ENCODE measurements at places on chromosomes 1 and 21. TPM values are rescaled to one million over a fixed set of nuclear protein-coding genes. Genes with fewer than 3 reads are reported as not detected.

DNA sequence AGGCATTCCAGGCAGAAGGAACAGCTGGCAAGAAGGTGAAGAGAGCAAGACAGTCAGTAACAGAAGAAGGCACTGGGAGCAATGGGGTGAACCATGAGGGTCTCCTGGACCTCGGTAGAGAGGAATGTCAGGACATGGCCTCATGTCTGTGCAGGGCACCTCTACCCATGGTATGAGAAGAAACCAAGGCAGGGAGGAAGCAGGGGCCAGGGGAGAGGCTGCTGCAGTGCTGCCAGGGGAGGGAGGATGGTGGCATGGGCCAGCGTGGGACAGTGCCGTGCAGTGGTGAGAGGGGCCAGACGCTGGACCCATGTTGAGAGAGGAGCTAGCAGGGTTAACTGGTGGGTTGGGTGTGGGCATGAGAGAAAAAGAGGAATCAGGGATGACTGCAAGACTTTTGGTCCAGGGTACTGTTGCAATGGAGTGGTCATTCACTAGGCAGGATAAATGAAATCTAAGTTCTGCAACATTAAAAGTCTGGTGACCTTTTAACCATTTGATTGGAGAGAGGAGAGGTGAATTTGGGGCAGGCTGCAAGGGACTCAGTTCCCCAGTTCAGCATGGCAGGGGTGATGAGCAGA lies 577.6 kb downstream of the MATN1 start:
- H3K27me3 ChIP-seq, result no peaks in the 10 kb centered on the region
- no peak overlapping the region for H3K27ac ChIP-seq
- no peak overlapping the region for H3K4me3 ChIP-seq
- no peak for DNase-seq
- no peaks in the 10 kb centered on the region for H3K36me3 ChIP-seq

The HPDL gene
- total RNA-seq, result 26.8 TPM

DNA sequence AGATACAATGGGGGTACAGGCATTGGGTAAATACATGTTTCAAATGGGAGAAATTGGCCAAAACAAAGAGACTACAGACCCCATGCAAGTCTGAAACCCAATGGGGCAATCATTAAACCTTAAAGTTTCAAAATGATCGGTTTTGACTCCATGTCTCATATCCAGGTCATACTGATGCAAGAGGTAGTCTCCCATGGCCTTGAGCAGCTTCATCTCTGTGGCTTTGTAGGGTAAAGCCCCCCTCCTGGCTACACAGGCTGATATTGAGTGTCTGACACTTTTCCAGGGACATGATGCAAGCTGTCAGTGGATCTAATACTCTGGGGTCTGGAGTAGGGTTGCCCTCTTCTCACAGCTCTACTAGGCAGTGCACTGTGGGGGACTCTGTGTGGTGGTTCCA lies 286.1 kb downstream of the LRRIQ3 start:
- H3K27ac ChIP-seq, result no peak overlapping the region
- no peaks in the 10 kb centered on the region for H3K27me3 ChIP-seq
- DNase-seq, result no peak

The MTHFR gene
- 21.4 TPM for total RNA-seq

DNA sequence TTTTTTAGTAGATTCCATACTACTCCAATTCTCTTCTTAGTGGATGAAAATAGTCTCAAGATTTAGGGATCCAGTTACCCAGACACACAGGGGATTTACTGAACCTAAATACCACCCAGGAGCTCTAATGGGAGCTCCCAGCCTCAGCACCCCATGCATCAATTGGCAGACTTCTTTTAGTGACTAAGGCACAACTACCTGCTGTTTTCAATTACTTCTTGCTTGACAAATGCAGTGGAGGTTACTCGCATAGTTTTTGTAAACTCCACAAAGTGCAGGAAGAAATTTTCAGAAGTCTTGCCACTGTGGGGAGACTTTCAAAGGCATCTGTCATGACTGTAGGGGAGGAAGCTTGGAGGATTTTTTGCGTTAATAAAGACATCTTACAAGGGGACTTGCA lies 35.5 kb upstream of the MAP10 start:
- no peaks in the 10 kb centered on the region for H3K36me3 ChIP-seq
- H3K27me3 ChIP-seq, result peaks cover 2% of the 10 kb centered on the region
- H3K4me1 ChIP-seq, result peaks cover 2% of the 10 kb centered on the region
- no peak overlapping the region for H3K27ac ChIP-seq
- no peak overlapping the region for H3K4me3 ChIP-seq

The FCRLB gene
- not detected for total RNA-seq

DNA sequence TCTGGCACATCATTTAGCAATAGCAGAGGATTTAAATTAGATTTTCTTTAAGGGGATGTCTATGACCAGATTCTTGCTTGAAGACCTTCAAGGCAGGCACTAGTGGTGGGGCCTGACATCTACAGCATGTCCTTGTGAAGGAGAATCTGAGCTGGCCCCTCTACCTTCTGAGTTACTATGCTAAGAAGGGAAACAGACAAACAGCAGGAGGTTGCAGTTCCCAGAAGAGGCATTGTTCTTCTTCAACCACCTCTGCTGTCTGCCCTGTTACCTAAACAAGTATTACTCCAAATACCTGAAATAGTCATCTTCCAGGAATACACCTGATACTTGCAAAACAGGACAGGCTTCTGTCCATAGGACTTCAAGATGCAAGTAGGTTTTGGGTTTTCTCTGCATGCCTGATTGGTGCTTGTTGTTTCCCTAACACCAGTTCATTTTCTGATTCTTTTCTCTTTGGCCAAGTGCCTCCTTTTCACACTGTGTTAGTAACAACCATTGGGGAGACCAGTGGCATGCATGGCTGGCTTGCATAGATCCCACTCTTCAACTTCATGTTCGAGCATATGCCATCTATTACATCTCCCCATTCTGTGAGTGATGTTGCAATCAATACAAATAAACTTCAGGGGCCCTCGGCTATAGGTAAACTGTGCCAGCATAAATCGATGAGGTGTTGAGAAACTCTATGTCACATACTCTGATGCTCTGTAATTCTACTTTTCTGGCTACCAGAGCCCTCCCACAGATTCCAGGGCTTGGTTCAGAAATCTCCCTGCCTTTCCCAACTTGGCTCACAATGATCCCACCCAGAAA lies 93.0 kb upstream of the DUSP10 start:
- peaks cover 3% of the 10 kb centered on the region for H3K27me3 ChIP-seq
- H3K4me1 ChIP-seq, result peaks cover 49% of the 10 kb centered on the region
- H3K36me3 ChIP-seq, result peaks cover 3% of the 10 kb centered on the region
- H3K4me3 ChIP-seq, result no peak overlapping the region
- DNase-seq, result no peak
- H3K27ac ChIP-seq, result no peak overlapping the region

GRCh38 chr1:233782937-233783586 lies 121.4 kb upstream of the SLC35F3 start:
- no peaks in the 10 kb centered on the region for H3K36me3 ChIP-seq
- DNase-seq, result no peak
- no peak overlapping the region for H3K4me3 ChIP-seq
- H3K27ac ChIP-seq, result no peak overlapping the region
- H3K4me1 ChIP-seq, result no peaks in the 10 kb centered on the region
- no peaks in the 10 kb centered on the region for H3K27me3 ChIP-seq

DNA sequence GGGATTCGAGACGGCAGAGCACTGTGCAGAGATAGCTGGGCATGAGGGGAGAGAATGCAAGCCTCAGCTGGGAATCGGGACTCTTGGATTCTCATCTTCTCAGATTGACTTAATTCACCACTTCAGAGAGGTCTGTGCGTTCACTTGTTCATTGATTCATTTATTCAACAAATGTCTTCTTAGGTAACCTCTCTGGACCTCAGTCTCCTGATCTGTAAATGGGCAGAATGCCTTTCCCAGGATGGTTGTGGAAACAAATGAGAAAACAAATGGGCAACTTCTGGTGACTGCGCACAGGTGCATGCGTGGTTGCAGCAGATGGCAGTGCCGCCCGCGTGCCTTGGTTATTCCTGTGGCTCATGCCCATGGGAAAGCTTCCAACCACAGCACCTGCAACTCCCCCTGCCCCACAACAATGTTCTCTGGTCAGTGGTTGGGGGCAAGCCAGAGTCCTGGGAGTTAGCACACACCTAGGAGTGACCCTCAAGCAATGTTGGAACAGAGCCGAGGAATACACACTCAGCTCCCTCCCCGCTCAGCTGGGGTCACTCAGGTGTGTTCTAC lies 110.1 kb upstream of the RUNX3 start:
- peaks cover 15% of the 10 kb centered on the region for H3K27me3 ChIP-seq
- H3K4me1 ChIP-seq, result peaks cover 17% of the 10 kb centered on the region
- H3K36me3 ChIP-seq, result no peaks in the 10 kb centered on the region
- no peak overlapping the region for H3K27ac ChIP-seq
- no peak for DNase-seq
- no peak overlapping the region for H3K4me3 ChIP-seq

The ZNF683 gene
- not detected for total RNA-seq

DNA sequence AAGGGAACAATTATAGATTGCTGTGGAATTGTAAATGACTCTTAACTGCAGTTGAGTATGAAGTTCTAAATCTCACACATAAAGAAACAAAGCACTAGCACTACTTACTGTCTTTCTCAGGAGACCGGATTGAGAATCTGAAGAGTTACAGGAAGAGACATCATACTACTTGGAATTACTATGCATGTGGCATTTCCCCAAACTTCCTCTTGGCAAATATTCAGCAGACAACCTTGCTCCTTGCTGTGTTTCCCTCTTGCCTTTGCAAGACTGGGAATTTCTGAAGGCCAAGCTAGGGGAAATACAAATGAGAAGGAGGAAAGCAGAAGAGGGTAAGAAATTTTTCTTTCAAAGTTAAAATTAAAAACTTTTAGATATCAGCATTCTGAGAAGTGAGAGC lies 173.6 kb upstream of the KCTD3 start:
- no peak overlapping the region for H3K4me3 ChIP-seq
- DNase-seq, result no peak
- no peaks in the 10 kb centered on the region for H3K4me1 ChIP-seq
- no peaks in the 10 kb centered on the region for H3K36me3 ChIP-seq
- no peaks in the 10 kb centered on the region for H3K27me3 ChIP-seq
- no peak overlapping the region for H3K27ac ChIP-seq
